NK-92 treated with Interleukin-12 subunit alpha and Interleukin-12 subunit beta, amount 100 ng/mL, for 24 hours (cell line): ENCODE measurements at places on chromosomes 7 and 10.

- no peak for DNase-seq
These were observed 34.6 kb upstream of the ZNF273 start for GRCh38 chr7:64868499-64868898.

DNA sequence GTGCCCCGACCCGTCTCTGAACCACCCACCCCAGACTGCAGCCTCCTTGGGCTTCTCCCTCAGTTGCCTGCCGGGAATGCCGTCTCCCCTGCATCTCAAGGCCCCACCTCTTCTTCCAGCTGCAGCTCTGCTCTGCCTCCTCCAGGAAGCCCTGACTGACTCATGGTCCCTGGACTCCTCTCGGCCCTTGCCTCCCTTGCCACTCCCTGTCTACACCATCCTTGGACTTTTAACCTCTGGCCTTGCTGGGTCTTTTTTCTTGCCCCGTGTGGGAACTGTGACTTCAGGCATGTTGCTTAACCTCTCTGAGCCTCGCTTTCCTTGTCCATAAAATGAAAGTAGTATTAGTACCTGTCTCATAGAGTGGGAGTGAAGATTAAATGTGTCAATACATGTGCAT lies 56.3 kb downstream of the C10orf105 start:
- no peak for DNase-seq

- DNase-seq = no peak
These were observed 45.5 kb upstream of the ABLIM1 start for GRCh38 chr10:114703377-114704107.

- DNase-seq = no peak
These were observed 722.7 kb upstream of the CELF2 start for GRCh38 chr10:10294881-10295529.

DNA sequence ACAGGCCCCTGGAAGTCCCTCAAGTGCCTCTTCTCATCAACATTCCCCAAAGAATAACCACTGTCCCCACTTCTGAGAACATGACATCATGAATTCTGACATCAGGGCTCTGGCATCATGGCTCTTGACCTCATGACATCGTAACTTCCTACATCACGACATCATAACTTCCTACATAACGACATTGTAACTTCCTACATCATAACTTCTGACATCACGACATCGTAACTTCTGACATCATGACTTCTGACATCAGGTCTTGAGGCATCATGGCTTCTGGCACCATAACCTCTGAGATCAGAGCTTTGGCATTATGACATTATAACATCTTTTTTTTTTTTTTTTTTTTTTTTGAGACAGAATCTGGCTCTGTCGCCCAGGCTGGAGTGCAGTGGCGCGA lies 66.7 kb upstream of the FAM20C start:
- DNase-seq = no peak

- no peak for DNase-seq
These were observed 95.7 kb downstream of the BICC1 start for GRCh38 chr10:58608351-58608750.
